Metanephros (tissue), 2 donors: ENCODE measurements at places on chromosomes 7 and 10. TPM values are rescaled to one million over a fixed set of nuclear protein-coding genes. Genes with fewer than 3 reads are reported as not detected.

The TAS2R4 gene
- 4.7 TPM for total RNA-seq

The C7orf25 gene
- 10.3 TPM for total RNA-seq

The JAKMIP3 gene
- 0.35 TPM for total RNA-seq

The ZNF273 gene
- 8.4 TPM for total RNA-seq

The EBF3 gene
- 12.2 TPM for total RNA-seq

The UBE2D4 gene
- 12.4 TPM for total RNA-seq

The GPER1 gene
- 6.0 TPM for total RNA-seq

The GRID2IP gene
- 1.5 TPM for total RNA-seq

The ELFN1 gene
- 21.7 TPM for total RNA-seq

The FOXP2 gene
- total RNA-seq = 6.8 TPM

The LIPM gene
- total RNA-seq = not detected

The GRM8 gene
- total RNA-seq = 8.1 TPM

The GNG11 gene
- 22.5 TPM for total RNA-seq

The RNF133 gene
- 2.6 TPM for total RNA-seq

The GIMAP2 gene
- total RNA-seq = 10.0 TPM

The IKZF1 gene
- total RNA-seq = 12.7 TPM

The OR2A1 gene
- 0.29 TPM for total RNA-seq

The PHTF2 gene
- 24.1 TPM for total RNA-seq

The SLC18A3 gene
- not detected for total RNA-seq

The CLRN3 gene
- 6.5 TPM for total RNA-seq

The HSPA12A gene
- 26.6 TPM for total RNA-seq

The CELF2 gene
- 25.7 TPM for total RNA-seq

The CCNY gene
- total RNA-seq = 41.5 TPM

The EBLN1 gene
- total RNA-seq = not detected

The LLCFC1 gene
- not detected for total RNA-seq

The OR2A5 gene
- not detected for total RNA-seq

The AQP1 gene
- total RNA-seq = 143 TPM

The DNAH11 gene
- total RNA-seq = 3.0 TPM

The HOGA1 gene
- total RNA-seq = 26.2 TPM

The ADIRF gene
- 46.2 TPM for total RNA-seq

The RAMP3 gene
- 25.7 TPM for total RNA-seq

The RFC2 gene
- total RNA-seq = 26.7 TPM

The IFIT1B gene
- total RNA-seq = 3.0 TPM

The ZPBP gene
- 0.88 TPM for total RNA-seq

The HIP1 gene
- total RNA-seq = 26.1 TPM

The EIF5AL1 gene
- 0.12 TPM for total RNA-seq

The UPK3B gene
- 1.6 TPM for total RNA-seq

The PDK4 gene
- total RNA-seq = 27.2 TPM

The CACNB2 gene
- 3.8 TPM for total RNA-seq

The MMD2 gene
- total RNA-seq = not detected

The EN2 gene
- not detected for total RNA-seq

The TMEM270 gene
- total RNA-seq = not detected

The SPDYE5 gene
- not detected for total RNA-seq
